LoVo (cell line): ENCODE measurements at places on chromosomes 7 and 10.

GRCh38 chr10:13890233-13891127 lies 303.7 kb downstream of the PRPF18 start:
- no peak for DNase-seq

DNA sequence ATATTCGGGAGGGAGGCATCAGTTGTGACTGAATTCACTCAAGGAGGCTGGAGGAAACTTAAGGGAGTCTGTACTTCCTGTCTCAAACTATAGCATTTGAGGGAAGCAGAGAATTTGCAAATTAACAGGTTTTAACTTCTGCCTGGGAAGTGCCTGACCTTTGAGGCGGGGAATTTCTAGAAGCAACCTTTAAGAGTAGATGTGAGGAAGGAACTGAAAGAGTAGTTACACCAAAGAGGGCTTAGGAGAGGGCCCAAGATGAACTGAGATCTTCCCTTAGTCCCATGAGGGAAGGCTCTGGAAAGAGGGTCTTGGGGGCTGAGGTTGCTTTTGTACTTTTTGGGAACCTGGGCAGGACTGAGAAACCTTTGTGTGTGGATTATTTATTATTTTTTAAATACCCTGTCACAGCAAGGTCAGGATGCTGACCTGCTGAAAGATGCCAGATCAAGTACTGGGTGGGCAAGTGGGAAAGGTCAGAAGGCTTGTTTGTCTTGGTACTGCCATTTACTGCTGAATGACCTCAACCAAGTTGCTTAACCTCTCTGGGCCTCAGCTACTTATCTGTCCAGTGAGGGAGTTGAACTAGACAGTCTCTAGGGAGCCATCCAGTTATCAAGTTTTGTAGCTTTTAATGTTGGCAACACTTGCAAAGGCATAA lies 2.4 kb downstream of the GPR158 start:
- DNase-seq: no peak

DNA sequence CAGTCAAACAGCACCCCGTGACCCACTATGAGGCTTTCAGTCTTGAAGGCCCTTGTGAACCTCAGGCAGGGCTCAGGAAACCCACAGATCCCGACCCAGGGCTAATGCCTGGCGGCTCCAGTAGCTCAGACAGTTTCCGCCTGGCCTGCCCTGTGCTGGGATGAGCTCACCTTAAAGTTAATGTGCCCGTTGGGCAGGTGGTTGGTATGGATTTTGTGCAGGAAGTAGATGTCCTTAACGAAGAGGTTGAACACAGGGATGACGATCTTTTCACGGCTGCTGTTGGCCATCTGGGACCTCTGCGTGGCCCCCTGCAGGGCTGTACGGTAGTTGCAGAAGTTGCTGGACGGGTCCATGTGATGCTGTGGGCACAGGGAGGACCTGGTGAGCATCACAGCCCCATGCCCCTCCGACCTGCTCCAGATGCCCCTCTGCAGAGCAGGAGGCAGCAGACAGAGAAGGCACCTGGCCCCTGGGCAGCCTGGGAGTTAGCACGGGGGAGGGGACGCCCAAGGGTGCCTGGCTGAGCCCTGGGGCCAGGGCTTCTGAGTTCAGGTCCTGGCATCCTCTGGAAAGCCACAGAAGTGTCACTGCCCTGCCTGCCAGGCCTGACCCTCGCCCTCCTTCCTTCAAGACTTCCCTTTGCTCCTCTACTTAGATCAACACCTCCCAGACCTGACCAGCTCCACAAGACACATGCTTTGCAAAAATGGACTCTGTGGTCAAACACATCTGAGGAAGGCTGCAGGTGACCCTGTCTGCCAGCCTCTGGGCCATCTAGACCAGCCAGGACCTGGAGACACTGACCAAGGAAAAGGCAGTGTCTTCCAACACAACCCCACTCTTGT lies 59.8 kb downstream of the CSGALNACT2 start:
- DNase-seq: no peak

GRCh38 chr10:117322260-117322659 lies 53.0 kb downstream of the PDZD8 start:
- no peak for DNase-seq

GRCh38 chr10:32961895-32962369 lies 3.9 kb upstream of the ITGB1 start:
- no peak for DNase-seq

DNA sequence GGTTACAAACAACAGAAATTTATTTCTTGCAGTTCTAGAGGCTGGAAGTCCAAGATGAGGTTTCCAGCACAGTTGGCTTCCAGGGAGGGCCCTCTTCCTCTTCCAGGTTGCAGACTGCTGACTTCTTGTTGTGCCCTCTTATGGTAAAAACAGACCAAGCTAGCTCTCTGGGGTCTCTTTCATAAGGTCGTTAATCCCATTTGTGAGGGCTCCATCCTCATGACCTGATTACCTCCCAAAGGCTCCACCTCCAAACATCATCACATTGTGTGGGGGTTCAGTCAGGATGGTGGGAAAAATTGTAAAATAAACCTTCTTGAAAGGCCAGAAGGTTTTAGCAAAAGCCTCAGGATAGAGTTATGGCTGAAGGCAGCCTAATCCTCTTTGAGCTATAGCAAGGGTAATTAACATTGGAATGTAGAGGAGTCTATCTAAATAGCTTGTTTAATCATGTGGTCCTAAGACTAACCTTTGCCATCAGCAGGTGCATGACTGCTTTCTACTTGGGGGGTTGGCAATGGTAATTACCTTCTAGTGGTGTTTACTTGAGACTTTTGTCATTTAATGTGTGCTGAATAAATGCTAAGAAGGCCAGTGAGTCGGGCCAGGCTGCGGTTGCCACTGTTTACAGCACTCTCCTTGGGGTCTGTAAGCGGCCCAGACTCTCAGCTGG lies 80.8 kb downstream of the PPP1R17 start:
- no peak for DNase-seq

GRCh38 chr10:91378061-91378460 lies 32.1 kb upstream of the HECTD2 start:
- peak; percentile 41 for DNase-seq

- no peak for DNase-seq
Measured at GRCh38 chr7:65804887-65805286, 68.0 kb upstream of the VKORC1L1 start.

- DNase-seq: no peak
Measured at GRCh38 chr10:5484205-5484604, 15.2 kb downstream of the CALML5 start.

GRCh38 chr10:92492748-92493240 lies 81.1 kb downstream of the IDE start:
- no peak for DNase-seq

- no peak for DNase-seq
Measured at GRCh38 chr10:132407846-132408278, 10.9 kb downstream of the PWWP2B start.

GRCh38 chr10:63798599-63799498 lies 277.6 kb downstream of the REEP3 start:
- DNase-seq: peak; percentile 11

DNA sequence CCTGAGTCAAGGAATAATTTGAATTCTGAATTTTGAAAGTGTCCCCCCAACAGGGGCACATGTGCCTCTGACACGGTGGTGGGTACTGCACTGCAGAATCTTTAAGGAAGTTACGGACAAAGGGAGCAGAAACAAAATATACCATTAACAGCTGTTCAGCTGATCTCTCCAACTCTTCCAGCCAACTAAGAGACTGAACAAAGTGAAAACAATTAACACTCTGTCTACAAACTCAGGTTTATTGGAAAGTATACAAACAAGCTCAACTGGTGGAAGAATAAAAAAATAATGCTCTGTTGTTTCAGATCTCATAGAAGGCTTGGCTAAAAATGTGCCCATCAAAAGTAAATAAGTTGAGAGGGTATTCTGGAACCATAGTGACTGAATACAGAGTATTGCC lies 34.4 kb downstream of the ASB4 start:
- DNase-seq: no peak

DNA sequence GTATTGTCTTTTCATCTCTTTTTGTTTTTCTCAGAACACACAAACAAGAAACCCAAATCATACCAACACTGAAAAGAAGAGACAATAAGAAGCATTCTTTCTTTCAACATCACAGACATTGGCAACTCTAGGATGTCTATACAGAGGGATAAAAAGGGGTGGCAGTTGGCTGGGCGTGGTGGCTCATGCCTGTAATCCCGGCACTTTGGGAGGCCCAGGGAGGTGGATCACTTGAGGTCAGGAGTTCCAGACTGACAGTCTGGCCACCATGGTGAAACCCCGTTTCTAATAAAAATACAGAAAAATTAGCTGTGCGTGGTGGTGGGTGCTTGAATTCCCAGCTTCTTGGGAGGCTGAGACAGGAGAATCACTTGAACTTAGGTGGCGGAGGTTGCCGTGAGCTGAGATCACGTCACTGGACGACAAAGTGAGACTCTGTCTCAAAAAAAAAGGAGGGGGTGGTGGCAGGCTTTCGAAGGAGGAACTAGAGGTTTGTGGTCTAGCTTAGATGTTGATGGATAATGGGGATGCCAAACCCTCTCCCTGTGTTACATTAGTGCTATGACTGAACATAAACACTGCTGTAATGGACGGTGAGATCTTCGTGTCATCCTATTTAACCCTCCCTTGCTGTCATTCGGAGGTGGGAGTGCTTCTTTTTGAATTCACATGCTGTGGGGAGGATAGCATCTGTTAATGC lies 9.4 kb downstream of the CNNM2 start:
- DNase-seq: no peak

DNA sequence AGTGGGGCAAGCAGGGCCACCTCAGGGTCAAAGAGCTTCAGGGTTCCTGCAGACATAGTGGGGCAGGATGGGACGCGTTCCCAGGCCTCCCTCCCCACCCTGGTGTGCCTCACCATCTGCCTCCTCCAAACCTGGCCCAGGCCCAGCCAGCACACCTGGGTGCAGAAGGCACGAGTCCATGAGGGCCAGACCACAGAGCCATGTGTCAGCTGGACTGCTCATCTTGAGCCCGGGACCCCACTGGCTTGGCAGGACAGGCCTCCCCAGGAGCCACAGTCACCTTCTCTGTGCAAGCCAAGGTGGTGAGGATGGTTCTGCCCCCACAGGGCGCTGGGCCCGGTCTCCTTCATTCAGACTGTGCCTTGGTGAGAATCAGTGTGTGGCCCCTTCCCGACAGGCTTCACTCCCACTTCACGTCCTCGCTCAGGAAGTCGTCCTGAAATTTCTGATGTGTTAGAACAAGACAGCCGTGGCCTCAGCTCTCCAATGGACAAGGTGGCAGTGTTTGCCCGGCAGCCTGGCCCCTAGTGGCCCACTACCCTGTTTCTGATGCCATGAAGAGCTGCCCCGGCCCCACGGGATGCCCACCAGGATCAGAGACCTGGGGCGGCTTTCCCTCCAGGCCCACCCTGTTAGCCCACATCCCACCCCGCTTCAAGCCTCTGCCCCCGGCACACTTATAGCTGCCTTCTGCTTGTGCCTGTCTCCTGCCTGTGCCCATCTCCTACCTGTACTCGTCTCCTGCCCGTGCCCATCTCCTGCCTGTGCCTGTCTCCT lies 59.6 kb upstream of the EBF3 start:
- no peak for DNase-seq

GRCh38 chr7:99242682-99243081 lies 30.0 kb upstream of the MYH16 start:
- DNase-seq: no peak
